ENCODE measurements at places on chromosomes 1 and 21.
A peak's percentile ranks its signal among the peaks of the same experiment; 100 is the strongest.

DNA sequence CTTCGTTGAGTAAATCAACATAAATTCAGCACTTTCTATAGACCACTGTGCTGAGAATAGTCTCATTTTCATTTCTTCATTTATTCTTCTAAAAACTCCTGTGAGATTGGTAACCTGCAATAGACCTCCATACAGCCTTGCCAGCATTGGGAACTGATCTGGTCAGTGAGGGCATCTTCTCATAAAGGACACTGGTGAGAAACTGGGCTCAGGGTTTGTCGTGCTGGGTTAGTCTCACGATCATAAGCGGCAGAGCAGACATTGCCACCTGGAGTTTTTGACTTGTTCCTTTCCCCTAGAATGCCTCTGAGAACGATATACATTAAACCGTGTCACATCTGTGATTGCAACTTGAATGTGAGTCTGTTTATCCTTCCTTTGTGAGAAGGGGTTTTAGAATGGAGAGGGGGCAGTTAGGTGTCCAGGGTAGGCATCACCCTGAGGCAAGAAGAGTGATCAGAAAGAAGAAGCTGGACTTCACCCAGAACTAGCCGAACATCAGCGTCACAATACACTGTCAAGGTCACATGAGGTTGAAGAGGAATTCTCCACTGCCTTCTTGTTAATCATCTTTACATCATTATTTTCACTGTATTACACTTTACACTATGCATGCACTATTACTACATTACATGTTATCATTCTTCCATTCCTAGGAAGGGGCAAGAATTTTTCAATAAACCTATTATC is 1.4 kb upstream of the TTLL7 start:
- no peak for DNase-seq

DNA sequence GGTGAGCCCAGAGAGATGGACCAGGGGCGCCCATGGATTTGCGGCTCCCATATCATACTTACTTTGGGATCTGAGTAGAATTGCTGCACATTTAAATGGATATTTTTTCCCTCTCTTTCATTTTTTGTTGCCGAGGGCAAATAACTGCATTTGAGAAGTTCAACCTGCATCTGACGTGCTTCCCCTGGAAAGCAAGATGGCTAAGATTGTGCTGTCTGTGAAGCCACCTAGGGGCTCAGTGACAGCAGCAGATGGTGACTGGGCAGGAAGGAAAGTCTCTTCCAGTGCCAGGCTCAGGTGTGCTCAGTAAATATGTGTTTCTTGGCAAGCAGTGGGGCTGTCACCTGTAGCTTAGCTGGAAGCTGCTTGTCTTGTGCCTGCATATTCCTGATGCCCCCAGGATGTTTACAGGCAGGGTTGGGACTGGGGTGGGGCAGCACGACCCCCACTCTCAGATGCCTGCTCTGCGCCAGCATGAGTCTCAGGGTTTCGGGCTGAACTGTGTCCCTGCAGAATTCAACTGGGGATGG is 59.8 kb upstream of the ETV3 start:
- DNase-seq = no peak

- peak; percentile 84 for DNase-seq
Observed at GRCh38 chr1:109667452-109668122, at the start of gene GSTM2. GSTM2 (plus strand) TSS chr1:109668057; CDS start chr1:109668116, 59 bp downstream.

DNA sequence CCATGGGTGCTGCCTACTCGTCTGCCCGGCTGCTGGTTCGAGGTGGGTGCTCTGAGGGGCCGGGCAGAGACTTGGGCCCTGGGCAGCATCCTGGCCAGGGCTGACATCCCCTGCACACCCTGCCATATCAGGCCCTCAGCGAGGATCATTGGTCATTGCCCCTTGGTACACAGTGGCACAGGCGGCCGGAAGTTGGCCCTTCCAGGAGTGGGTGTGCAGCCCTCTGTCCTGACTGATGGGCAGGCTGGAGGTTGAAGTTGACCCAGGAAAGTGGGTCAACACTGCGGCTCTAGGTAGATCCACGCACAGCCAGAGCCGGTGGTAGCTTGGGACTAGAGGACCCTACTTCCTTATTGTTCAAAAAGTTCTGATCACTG is 72.9 kb downstream of the TRIM11 start:
- DNase-seq = no peak

DNA sequence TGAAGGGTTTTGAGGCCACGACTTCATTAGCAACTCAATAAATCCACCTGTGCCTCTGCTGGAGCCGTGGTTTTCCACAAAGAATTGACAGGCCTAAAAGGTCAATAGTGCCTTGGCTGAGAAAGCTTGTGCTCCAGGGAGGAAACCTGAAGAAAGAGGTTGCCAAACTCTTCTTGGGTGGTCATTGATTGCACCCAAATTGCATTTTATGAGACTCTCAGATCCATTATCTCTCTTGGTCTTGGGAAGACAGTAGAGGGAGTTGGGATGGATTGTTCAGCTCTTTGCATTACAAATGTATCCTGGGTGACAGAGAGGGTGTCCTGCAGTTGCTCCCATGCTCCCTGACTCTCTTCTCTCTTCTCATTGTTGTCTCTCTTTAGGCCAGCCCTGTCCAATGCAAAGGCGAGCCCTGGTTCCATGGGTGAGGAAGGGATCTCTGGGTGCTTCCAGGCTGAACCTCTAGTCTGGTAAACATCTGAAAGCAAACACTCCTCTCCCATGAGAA is 46.1 kb upstream of the HTR1D start:
- no peak for DNase-seq

DNA sequence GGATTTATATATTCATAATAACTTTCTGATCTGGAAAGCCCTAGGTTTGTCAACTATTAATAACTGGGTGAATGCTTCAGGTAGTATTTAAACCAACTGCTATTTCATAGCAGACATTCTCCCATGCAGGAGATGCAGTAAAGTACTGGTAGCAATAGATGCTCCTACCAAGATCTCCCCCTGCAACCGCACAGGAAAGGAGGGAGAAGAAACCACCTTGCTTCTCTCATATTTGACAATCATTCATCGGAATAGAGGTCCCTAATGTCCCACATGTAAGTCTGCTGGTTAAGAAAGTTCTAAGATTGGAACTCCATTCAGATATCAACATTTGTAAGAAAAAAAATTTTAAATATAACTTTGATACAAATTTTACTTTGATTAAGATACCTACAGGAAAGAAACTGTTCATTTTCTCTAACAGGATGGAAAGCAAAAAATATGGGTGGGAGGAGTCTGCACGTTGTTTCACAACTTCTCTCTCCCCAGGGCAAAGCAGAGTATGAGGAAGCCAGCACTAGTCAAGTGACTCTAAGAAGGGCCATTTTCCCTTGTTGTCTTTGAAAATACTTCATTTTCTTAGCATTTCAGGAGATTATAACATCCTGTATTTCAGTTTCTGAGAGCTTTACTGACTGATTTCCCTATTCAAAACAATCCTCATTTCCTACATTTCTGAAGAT is at the start of gene PYHIN1:
Gene PYHIN1 (plus strand): TSS at position 498 of the 683 bp plus-strand sequence. CDS start 5,359 bp downstream, outside the sequence.
- DNase-seq = peak; percentile 17

- DNase-seq = no peak
Observed at GRCh38 chr21:40714536-40714935, 132.4 kb downstream of the DSCAM start.

GRCh38 chr21:36663033-36663855 is 35.7 kb upstream of the SIM2 start:
- DNase-seq = no peak

DNA sequence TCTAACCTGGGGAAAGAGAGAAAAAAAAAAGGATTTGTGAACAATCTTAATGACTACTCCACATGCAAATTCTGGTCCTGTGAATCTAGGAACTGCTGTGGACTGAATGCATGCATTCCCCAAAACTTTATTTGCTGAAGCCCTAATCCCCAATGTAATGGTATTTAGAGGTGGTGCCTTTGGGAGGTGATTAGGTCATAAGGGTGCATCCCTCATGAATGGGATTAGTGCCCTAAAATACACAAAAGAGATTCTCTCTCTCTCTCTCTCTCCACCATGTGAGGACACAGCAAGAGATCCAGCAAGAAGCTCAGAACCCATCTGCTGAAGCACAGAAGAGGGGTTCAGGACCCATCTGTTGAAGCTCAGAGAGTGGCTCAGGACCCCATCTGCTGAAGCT is 26.2 kb upstream of the KIRREL1 start:
- no peak for DNase-seq

- no peak for DNase-seq
Observed at GRCh38 chr1:24463776-24464735, 38.6 kb upstream of the RCAN3 start.

- DNase-seq = no peak
Observed at GRCh38 chr1:245652116-245652515, 497.3 kb downstream of the KIF26B start.

DNA sequence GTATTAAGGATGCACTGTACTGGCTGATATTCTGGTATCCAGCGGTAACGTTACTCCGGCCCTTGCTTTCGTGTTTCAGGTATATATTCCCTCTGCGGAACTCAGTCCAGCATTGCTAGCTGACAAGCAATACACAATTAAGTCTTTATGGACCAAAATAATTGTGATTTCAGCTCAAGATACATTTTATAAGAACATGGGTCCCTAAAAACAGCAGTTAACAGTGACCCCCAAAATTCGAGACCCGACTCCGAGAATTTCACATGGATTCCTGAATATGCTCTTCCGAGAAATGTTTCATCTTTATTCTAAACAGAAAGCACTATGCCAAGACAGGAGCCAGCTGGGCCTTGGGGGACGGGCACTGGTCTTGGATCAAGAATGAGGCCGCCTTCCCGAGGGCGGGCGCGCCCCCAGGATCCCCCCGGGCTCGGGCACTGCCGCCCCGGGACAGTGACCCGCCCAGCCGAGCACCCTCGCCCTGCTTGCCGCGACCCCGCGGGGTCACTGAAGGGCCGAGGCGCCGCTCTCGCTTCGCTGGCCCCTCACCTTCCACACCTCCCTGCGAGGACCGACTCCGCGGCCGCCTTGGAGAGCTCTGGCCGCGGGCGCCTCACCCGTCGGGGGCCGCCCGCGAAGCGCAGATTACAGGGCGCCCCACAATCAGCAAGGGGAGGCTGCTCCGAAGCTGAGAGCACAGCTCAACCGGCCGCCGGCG is 610 bp downstream of the SCYL3 start:
- DNase-seq = no peak

DNA sequence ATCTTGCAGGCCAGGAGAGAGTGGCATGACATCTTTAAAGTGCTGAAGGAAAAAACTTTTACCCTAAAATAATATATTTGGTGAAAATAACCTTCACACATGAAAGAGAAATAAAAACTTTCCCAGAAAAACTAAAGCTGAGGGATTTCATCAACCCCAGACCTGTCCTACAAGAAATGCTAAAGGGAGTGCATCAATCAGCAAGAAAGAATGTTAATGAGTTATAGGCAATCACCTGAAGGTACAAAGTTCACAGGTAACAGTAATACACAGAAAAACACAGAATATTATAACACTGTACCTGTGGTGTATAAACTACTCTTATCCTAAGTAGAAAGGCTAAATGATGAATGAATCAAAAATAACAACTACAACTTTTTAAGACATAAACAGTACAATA is 249.2 kb upstream of the PKN2 start:
- DNase-seq = no peak

DNA sequence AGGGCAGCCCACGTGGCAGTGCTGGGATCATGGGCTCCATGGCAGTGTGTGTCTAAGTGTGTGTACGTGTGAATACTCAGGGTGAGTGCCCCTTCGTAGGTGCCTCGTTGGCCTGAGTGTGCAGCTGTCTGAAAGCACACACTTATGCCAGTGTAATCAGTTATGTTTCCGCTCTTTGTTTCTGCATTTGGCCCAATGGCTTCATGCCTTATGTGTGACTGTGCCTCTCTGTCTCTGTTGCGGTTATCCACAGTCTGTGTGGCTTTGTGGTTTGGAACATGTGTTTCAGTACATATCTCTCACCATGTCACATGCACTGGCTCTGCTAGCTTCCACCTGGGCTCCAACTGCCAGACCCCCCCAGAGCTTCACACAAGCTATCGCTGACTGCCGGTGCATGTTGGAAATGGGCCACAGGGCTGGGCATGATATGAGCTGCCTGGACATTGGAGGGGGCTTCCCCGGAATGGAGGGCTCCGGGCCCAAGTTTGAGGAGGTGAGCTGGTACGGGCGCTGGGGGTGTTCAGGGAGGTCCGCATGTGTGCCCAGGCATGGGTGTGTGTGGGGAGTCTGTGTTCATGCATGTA is 70.3 kb upstream of the TINAGL1 start:
- DNase-seq = no peak

- DNase-seq = no peak
Observed at GRCh38 chr21:14361958-14362357, 21.0 kb downstream of the HSPA13 start.

GRCh38 chr1:53183095-53183990 is 13.3 kb upstream of the CPT2 start:
- no peak for DNase-seq
